ENCODE measurements at places on chromosomes 2 and 18.

GRCh38 chr2:108621087-108621559 lies 86.9 kb downstream of the LIMS1 start:
- DNase-seq, result peak; percentile 61

DNA sequence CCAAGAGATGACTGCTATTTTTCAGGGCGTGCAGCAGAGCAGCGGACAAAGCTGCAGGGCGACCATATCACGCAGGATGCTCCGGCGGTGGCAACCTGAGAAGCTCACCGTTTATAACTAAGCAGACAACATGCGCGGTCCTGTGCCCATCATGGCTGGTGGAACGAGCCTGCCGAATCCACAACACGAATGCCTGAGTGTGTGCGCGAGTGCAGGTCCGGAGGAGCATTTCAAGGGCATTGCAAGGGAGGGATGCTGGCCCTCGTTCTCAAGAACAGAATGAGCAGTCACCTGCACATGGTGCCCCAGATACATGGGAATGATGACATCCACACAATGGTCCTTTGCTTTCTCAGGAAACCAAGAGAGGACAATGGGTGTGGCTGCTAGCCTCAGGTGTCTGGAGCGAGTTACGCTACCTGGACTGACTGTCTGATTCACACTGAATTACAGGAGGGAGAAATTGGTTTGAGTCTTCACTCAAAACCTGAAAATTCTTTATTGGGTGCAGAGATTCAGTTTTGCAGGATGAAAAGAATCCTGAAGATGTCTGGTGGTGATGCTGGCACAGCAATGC lies 39.8 kb downstream of the TBC1D8 start:
- DNase-seq, result no peak

- DNase-seq, result no peak
Observed at GRCh38 chr2:120589771-120590608, 145.7 kb upstream of the GLI2 start.

GRCh38 chr18:27581296-27581904 lies 396.3 kb upstream of the CHST9 start:
- no peak for DNase-seq

GRCh38 chr2:217415316-217415715 lies 555.5 kb upstream of the TNP1 start:
- no peak for DNase-seq

- DNase-seq, result no peak
Observed at GRCh38 chr2:142533177-142533576, 344.3 kb upstream of the KYNU start.

GRCh38 chr2:27977731-27978312 lies 87.3 kb downstream of the BABAM2 start:
- no peak for DNase-seq

DNA sequence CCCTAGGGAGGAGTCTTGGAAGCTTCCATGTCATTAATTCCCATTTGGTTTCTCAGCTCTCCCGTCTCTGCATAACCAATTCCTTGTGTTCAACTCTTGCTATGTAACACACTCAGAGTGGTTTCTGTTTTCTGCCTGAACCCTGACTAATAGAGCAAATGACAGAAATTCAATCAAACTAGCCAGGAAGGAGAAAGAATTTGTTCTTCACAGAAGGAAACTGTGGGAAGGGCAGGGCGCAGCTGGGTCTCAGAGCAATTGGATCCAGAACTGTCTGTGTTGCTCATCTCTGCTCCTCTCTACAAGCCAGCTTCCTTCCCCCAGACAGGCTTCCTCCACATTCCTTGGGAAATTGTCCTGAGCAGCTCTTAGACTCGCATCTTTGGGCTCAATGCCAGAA lies 269.8 kb downstream of the TNS1 start:
- no peak for DNase-seq

GRCh38 chr2:124662946-124663644 lies 638.0 kb downstream of the CNTNAP5 start:
- no peak for DNase-seq

DNA sequence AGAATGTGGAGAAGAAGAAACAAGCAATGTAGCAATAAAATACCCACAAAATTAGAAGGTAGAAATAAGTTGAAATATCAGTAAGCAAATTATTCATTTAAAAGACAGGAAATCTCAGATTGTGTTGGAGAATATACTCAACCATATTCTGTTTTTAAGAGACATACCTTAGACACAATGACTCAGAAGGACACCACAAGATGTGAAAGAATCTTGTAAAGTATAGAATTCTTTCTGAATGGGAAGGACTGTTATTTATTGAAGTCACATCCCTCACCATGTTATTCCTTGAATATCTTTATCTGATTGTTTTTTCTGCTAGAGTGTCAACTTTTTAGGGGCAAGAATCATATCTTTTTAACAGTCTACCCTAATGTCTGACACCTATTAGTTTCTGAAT lies 50.4 kb downstream of the CTAGE1 start:
- DNase-seq, result no peak

DNA sequence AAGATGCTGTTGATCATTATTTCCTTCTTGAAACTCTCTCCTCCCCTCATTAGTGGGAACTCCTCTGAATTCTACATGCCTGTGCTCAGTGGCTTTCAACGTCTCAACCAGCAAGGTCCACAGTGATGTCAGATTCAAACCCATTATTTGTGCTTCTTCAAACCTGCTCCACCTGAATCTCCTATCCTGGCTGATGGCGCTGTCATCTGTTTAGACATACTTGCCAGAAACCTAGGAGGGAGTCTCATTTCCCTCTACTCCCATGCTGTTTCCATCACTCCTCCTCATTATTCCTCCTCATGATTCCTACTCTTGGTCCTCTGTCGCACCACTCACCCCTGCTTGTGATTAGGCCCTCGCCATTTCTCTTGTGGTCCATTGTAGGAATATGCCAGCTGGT lies 2.9 kb upstream of the LPIN2 start:
- DNase-seq, result no peak

- DNase-seq, result no peak
Observed at GRCh38 chr2:24838541-24838940, 45.3 kb downstream of the CENPO start.

DNA sequence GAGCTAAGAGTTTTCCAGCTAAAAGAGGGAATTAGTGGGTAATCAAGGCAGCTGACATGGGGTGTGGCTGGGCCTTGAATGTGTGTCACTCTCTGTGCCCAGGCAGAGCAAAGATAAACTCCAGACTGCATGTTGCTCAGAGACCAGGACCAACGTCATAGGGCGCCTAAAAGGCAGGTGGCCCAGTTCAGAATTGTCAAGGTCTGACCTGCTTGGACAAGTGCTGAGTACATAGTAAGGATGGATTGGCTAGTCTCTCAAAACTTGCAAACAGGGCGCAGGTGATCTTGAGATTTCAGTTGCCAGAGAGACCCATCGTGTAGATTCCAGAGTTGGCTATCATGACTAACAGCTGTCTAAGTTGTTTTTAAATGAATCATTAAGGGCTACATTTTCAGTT lies 19.0 kb downstream of the CLUL1 start:
- DNase-seq, result no peak

- peak; percentile 12 for DNase-seq
Observed at GRCh38 chr2:37873229-37873628, 51.9 kb upstream of the RMDN2 start.

DNA sequence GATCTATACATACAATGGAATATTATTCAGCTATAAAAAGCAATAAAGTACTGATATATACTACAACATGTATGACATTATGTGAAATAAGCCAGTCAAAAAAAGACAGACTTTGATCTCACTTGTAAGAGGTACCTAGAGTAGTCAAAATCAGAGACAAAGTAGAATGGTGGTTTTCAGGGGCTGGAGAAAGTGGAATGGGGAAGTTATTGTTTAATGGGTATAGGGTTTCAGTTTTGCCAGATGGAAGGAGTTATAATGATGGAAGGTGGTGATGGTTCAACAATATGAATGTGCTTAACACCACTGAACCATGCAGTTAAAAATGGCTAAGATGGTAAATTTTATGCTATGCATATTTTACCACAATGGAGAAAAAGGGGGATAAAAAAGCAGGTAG lies 6.3 kb downstream of the COBLL1 start:
- no peak for DNase-seq

- DNase-seq, result no peak
Observed at GRCh38 chr2:12821656-12822055, 104.9 kb downstream of the TRIB2 start.

DNA sequence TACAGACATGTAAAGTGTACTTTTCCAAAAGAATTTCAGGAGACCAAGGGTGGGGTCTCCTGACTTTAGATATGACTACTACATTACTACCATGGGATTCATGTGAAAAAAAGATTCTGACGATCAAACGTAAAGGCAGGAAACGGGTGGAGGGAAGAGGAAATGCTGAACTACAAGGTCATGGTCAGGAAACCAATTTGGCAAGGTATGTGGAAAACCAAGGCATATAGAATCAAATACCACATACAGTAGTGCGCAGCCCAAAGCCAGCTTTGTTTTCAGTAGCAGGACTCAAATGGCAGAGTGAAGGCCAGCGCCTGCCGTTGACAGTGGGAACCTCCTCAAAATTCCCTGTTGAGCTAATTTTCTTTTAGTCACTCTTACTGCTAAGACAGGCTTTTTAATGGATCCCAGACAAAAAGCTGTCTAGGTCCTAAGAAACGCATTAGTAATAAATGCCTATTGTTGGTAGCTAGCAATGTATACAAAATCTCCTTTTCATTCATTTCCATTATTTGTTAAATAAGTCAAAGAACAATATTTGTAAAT lies 57.6 kb upstream of the SERTAD2 start:
- DNase-seq, result no peak

DNA sequence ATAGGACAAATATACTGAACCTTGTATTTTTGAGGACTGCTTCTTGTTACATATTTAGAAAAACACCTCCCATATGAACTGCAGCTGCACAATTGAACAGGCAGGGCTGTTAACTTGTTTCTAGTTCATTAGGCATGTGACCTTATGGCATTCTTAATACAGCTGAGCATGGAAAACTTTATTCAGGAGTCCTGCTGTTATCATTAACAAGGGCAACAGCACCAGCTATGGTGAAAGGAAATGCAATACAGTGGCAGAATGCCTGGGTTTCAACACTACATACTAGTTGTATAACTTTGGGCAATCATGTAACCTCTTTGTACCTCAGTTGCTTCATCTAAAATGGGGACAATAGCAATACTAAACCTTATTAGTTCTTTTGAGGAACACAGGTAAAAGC lies 71.8 kb downstream of the GDF7 start:
- no peak for DNase-seq

GRCh38 chr2:231676243-231676642 lies 32.1 kb upstream of the PTMA start:
- DNase-seq, result no peak

GRCh38 chr18:3748086-3748485 lies 298.1 kb downstream of the TGIF1 start:
- no peak for DNase-seq

- no peak for DNase-seq
Observed at GRCh38 chr2:95054016-95054415, 28.5 kb downstream of the MAL start.

GRCh38 chr2:219515874-219516629 lies 1.8 kb downstream of the ASIC4 start:
- DNase-seq, result no peak

DNA sequence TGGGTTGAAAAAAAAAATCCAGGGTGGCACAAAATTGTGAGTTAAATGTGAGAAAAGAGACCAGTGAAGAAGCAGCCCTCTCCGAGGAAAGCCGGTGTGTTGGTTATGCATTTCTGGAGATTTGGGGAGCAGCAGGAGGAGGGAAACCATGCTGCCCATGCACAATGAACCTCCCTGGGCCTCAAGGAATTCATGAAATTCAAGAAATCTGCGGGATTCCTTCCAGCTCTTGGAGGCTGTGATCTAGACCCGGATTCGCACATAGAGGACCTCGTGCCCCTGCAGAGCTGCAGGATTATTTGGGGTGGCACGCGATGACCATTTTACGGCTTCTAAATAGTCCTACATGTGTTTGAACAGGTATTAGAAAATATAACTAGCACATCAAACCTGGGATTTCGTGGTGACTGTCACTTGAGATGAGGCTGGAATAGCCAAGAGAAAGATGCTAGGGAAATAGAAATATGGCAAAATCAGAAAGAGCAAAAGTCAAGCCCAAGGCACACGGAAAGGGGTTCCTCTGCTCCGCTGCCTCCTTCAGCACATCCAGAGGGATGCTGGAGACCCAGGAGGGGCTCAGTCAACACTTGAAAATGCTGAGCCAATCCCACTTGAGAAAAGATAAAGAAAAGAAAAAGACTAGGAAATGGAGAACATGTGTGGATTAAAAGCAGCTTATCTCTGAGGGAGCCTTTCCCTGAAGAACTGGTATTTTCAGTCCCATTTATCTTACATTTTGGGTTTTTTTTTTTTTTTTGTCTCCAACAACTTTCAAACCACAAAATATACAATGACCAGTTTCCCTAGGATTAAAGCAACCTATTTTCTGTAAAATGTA lies 22.0 kb downstream of the KCTD1 start:
- DNase-seq, result no peak

GRCh38 chr2:122300758-122301157 lies 545.3 kb downstream of the TSN start:
- no peak for DNase-seq

- no peak for DNase-seq
Observed at GRCh38 chr2:163157411-163157810, 318.8 kb upstream of the KCNH7 start.

DNA sequence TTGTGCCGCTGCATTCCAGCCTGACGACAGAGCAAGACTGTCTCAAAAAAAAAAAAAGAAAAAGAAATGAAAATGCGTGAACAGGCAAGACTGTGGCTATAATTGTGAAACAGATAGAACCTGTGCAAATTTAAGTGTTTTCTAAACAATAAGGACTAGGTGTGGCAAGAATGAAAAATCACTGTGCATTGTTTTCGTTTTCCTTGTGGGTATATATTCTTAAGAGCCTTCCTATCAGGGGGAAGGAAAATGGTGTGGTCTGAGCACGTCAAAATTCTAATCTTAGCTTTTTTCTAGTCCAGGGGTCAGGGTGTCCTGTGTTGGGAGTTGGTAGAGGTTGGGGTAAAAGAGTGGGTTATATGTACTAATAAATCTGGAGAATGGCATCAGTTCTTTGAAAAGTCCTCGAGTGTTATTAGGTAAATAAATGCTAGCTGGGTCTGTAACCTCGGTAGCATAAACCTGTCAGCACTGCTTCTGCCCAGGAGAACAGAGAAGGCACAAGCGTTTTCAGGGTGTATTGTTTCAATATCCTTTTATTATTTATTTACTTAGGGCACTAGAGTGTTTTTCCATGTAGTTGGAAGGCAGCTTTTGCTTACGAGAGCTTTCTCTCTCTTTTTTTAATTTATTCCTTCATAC lies 11.6 kb downstream of the ATP6V1C2 start:
- peak; percentile 8 for DNase-seq

- DNase-seq, result no peak
Observed at GRCh38 chr18:54835944-54836343, 7.7 kb downstream of the RAB27B start.

DNA sequence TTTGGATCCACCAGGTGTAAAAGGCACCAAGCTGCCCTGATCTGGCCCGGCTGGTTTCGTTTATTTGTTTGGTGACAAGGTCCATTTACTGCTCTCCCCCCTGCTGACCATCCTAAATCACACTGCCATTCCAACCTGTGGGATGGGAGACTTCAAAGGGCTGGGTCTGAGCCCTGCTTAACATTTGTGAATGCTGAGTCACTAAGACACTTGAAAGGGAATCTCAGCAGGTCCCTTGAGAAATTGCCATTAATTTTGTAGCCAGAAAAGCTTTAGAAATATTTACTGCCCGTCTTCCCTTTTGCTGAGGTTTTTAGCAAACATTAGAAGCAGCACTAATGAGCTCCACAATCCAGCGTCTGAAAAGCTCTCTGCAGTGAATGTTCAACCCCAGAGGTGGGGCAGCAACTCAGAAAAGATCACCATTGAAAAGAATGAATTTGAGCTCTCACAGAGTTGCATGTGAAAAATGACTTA lies 133.8 kb downstream of the ARL4C start:
- DNase-seq, result peak; percentile 12

Measured in NCI-H1105 treated with DMSO at 0.1 percent for 48 hours (cell line).